NCI-H446 (cell line): ENCODE measurements at places on chromosomes 16 and 17.

- DNase-seq = no peak
These were observed 34.9 kb upstream of the ZNF469 start for GRCh38 chr16:88347656-88348376.

- no peak for DNase-seq
These were observed 20.0 kb upstream of the SLC35G3 start for GRCh38 chr17:35214192-35214591.

- no peak for DNase-seq
These were observed 26.0 kb upstream of the NUDT16L1 start for GRCh38 chr16:4667203-4667963.

- no peak for DNase-seq
These were observed 17.2 kb upstream of the ADGRG1 start for GRCh38 chr16:57611181-57611580.

- DNase-seq = no peak
These were observed 17.8 kb upstream of the KIF19 start for GRCh38 chr17:74307984-74308773.

- no peak for DNase-seq
These were observed 20.9 kb downstream of the GAN start for GRCh38 chr16:81335669-81336068.
